CMK (cell line): ENCODE measurements at places on chromosomes 11 and 22.

DNA sequence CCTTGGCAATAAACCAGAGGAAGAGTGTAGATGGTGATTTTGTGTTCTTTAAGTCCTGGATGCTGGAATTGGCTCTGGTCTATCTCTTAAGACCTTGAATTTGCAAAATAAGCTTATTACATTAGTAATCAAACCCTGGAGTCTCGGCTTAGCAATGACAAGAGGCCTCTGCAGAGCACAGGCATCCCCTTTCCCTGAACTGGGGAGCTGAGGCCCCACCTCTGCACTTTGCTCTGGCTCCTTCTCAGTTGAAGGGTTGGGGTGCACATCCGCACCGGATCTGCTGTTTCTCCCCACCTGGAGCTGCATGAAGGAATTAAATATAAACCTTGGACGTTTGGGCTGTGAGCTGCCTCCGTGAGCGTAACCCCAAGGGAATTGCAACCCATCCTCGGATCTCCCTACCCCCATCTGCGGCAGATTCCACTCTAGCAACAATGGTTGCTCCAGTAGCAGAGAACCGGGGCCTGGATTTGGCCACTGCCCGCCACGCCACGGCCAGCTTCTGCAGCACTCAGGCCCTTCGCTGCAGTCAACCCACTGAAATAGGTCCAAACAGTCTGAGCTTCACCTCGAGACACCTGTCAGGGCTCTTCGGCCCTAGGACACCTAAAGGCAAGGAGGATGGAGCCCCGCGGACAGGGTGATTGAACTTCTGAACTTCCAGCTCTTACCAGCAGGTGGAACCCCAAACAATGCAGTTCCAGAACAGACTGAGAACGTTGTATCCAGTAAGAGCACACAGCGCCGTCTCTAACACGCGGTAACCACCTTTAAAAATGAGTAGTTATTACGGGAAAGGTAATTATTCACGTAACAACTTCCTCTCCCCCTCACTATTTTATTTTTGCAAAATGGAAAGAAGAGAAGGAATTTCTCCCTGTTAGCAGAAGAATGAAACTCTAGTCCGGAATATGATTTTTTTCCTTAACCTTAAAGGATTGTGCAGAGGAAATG, 54.8 kb upstream of the CAPRIN1 start:
- no peak for DNase-seq

GRCh38 chr11:32029721-32030120, 61.2 kb upstream of the RCN1 start:
- DNase-seq: no peak

GRCh38 chr11:79434283-79434682, 6.5 kb downstream of the TENM4 start:
- no peak for DNase-seq

DNA sequence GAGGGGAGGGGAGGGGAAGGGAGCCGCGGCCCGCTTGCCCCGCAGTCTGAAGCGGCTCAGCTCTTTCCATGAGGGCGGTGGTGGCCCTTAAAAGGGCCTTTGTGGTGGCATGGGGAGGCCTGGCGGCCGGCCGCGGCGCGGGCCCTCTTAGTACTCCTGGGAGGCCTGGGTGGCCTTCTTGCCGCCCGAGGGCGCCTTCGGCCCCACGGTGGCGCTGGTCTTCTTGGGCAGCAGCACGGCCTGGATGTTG, 6.9 kb downstream of the DPAGT1 start:
- no peak for DNase-seq

DNA sequence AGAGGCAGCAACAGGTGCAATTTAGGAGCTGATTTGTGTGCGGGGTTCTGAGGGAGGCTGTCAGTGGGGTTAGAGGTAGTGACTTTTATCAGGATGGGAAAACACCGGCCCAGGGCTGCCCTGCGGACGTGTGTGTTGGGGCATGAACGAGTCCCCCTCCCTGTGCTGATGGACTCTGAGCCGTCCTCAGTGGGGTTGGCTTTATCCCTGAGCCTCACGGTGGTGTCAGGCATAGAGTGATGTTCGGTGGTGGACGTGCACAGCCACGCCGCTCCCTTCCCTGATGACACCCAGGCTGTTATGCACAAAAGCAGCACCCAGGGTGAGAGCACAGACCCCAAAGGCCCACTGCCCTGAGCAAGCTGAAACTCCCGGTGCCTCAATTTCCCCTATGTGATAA, 809.1 kb downstream of the BRD1 start:
- no peak for DNase-seq
